ENCODE measurements at places on chromosomes 11 and 22.
A peak's percentile ranks its signal among the peaks of the same experiment; 100 is the strongest.

GRCh38 chr11:70621241-70621640 is 222.9 kb downstream of the CTTN start:
- no peak for DNase-seq

GRCh38 chr11:119351232-119351631 is 4.7 kb upstream of the MFRP start:
- DNase-seq = no peak

DNA sequence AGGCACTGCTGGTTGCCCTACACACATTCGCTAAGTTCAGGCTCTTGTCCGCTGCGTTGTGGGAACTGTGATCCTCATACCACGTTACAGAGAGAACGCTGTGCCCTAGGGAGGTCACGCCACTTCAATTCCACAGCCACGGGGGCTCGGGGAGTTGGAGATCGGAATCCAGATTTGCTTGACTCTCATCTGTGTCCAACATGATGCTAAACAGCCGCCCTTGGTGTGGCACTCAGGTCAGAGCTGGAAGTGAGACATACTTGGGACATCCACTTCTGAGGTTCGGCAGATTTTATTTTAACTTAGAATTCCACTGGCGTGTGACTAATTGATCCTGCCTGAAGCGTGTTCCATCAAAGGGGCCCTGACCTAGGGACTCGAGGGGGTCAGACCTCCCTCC is 41.7 kb downstream of the RIBC2 start:
- no peak for DNase-seq

- no peak for DNase-seq
These were observed 17.1 kb downstream of the APOBEC3H start for GRCh38 chr22:39114112-39114511.

DNA sequence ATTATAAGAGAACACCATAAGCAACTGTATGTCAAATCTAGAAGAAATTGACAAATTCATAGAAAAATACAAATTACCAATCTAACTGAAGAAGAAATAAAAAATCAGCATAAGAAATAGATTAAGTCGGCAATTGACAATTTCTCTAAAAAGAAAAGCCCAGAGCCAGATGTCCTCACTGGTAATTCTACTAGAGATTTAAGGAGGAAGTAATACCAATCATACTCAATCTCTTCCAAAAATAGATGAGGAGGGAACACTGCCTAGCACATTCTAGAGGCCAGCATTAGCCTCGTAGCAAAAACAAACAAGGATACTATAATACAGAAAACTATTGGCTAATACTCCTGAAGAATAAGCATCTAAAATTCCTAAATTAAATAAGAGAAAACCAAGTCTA is 40.4 kb upstream of the IGLL5 start:
- no peak for DNase-seq

DNA sequence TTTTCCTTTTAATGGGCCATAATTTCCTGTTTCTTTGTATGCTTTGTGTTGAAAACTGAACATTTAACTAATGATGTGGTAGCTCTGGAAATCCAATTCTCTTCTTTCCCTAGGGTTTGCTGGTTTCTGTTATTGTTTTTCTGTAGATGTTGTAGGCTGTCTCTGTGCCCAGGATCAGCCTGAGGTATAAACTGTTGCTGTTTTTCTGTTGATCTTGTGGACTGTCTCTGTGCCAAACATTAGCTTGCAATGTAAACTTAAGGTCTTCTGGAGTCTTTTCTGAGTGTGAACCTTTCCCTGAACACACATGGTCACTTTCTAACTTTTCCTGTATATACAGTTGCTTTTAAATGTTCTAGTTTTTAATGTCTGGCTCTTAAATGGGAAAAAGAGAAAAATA is 5.9 kb upstream of the TSKU start:
- no peak for DNase-seq

GRCh38 chr11:71181566-71181965 is 70.8 kb downstream of the SHANK2 start:
- no peak for DNase-seq

GRCh38 chr11:115921540-115921939 is 417.3 kb upstream of the CADM1 start:
- DNase-seq = no peak

DNA sequence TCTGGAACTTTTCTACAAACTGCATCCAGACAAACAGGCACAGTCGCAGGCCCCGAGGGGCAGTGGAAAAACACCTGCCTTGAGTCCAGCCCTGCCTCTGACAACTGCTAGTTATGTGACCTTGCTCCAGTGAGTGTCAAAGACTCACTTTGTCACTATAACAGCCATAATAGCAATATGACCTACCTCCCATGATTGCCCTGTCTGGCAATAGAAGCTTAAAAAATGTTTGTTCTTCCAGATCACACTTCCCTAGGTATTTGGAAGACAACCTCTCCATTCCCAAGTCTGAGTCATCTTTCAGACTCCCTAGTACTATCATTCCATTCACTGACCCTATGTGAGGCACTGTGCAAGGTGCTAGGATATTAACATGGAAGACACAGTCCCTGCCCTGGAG is 74.5 kb downstream of the RPL27A start:
- no peak for DNase-seq

DNA sequence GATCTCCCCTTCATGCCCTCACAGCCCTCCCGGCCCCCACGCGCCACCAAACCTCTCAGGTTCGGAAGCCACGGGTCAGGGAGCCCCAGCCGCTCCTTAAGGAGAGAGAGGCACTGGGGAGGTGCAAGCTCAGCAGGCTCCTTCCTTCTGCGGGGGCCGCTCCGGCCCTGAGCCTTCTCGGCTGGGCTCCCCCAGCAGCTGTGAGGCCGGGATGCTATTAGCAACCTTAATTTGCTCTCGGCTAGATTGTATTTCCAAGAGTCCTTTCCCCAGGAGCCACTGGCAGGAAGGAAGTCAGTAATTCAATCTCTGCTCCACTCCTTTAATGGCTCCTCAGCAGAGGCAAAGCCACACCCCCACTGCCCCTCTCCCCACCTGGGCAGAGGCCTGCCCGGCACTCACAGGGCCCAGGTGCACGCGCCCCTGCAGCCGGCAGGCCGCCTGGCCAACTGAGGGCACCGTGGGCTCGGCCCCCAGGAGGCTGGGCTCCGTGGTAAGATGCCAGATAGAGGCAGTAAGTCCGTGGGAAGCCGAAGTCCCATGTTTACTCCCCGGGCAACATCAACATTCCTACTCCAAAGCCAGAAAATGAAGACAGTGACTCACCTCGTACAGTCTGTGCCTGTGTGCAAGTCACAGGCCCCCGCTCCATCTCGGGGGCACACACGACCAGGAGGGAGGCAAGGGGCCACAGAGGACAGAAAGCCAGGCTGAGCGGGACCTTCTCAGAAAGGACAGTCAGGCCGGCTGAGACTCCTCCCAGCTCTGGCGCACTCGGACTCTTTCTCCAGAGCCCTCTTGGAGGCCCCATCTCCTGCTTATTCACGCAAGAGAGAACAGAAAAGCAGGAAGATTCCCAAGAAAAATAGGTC is 5.2 kb downstream of the IGSF9B start:
- no peak for DNase-seq

DNA sequence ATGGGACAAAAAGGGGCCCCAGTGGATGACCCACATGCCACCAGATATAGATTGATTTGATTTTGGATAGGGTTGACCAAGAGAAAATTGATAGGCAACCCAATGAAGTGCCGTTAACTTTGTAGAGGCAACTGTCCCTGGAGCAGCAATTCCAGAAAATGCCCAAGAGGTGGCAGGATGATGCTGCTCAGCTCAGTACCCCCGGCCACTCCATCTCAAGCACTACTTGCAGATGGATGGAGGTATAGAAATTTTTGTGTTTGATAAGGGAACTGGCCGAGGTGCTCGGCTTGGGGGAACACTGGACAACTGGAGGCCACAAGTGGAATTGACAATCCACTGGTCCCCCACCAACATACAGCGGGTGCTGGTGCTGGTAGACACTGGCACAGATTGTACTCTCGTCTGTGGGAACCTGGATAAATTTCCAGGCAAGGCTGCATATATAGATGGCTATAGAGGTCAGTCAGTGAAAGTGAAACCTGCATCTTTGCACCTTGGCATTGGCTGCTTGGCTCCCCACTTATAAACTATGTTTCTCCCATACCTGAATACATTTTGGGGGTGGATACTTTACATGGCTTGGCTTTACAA is 86.3 kb downstream of the CCDC83 start:
- no peak for DNase-seq

GRCh38 chr11:85732965-85733364 is 47.0 kb upstream of the CCDC89 start:
- no peak for DNase-seq

DNA sequence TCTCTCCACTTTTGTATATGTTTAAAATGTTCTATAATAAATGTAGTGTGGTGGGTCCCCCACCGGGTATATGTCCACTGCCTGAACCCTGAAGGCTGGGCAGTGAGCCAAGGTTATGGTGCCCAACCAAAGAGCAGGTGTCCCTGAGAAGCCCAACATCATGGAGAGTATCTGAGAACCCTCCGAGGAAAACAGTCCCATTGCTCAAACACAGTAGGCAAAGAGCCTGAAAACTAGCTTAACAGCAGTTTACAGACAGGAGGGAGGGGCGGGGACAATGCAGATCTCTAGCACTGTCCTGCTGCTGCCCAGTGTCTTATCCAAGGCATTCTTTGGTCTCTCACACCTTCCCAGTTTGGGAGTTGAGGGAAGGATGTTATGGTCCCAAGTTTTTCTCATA is 91.0 kb downstream of the TMPRSS5 start:
- no peak for DNase-seq

DNA sequence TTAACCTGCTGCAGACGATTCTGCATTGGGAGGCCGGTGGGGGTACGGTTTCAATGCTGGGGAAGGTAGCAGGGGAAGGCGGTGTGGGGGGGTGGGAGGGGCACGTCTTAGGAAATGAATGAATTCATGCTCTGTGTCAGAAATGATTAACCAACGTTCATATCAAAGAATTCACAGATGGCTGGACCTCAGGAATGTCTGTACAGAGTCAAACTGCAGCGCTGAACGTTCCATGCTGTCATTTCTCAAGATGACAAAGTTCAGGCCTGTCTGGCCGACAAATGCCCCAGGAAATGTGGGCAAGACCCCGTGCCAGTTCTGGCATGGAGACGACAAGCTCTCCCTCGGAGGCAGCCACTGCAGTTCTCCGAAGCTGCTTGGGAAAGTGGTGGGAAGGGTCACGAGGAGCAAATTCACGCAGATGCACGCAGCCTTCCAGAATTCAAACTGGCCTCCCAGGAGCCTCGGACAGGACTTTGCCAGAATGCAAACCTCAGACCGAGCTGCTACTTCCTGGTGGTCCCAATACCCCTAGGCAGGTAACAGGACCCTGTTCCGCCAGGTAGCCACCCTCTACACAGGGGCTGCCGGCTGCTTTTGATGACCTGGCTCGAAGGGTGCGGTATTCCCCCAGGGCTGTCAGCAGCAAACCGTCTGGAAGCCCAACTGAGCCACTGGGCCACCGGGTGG is 81.5 kb downstream of the TRMU start:
- no peak for DNase-seq

DNA sequence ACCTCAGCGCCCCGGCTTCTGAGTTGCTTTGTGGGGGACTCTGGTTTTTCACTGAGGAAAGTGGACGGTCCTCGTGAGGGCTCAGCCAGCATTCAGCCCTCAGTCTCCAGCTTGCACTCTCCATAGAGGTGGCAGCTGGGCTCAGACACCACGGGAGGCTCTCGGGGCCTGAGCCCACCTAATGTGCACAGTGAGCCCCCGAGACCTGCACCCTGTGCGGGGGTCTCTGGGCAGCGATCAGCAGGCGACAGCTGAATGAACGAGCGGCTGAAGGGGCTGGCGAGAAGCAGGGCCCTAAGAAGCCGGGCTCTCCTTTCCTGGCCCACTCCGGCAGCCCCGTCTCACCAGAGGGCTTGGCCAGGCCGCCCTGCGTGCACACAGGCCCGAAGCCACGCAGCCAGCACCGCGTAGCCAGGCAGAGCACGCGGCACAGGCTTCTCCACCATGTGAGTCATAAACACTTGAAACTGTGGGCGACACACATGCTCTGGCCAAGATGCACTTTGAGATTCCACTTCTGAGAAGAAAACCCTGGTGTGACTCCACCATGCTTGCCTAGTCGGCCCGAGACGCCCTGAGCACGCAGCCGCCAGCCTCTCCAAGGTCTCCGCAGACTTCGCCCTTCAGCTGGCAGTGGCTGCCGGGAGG is 28.0 kb downstream of the TOLLIP start:
- no peak for DNase-seq

DNA sequence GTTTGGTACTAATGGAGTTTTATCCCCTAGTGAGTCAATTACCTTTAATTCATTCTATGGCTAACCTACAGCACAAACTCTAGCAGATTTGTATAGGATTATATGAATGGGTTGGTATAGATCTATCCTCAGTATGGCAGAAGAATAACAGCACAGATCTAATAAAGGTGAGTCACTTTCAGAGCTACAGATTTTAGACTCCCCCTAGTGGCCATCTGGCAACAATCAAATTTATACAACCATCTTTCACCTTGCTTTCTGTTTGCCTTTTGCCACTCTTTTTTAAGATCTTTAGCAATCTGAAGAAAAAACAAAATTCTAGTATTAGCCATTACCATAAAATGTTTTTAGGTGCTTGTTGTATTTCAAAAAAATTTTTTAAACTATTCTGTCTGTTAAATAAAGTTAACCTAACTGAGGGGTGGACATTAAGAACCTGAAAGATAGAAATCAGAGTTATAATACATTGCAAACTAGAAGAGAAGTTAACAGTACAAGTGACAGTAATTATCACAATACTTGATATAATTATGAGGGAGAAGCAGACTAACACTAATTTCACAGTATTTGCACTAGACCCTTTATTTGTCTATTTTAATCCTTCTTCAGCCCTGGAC is 25.8 kb downstream of the DDIAS start:
- peak; percentile 5 for DNase-seq

GRCh38 chr22:21738966-21739365 is 3.4 kb upstream of the YPEL1 start:
- no peak for DNase-seq

DNA sequence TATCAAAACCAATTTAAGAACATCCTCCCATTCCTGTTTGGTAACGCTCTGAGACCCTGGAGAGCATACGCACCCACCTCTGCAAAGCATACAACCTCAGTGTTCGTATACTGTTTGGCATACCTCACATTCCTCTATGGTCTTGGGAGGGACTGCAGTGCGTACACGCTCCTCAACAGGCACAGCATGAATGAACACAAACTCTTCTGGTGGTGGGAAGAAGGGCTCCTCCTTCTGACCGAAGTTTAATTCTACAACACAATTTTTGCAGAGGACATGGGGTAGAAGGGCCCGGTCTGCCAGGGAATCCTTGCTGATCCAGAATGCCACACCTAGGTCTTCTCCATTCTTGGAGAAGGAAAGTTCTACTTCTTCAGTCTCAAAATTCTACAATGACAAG is 5.3 kb downstream of the HNRNPUL2 start:
- DNase-seq = no peak

GRCh38 chr22:24444729-24445466 is 17.5 kb downstream of the ADORA2A start:
- no peak for DNase-seq

DNA sequence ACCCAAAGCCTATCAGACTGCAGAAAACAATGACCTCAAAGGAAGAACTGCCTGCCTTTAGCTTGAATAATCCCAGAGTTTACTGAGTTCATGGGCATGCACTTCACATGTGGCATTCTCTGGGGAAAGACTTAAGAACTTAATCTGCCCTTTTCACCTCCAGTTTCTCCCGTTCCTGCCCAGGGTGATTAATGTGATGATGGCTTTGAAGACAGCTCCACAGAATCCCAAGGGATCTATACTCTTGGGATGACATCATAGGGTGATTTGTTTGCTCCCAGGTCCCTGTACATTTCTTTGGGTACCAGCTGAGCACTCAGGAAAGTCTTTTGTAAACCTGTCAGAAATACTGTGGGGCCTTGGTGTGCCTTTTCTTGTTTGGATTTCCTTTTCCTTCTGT is 14.0 kb downstream of the FJX1 start:
- DNase-seq = no peak
